ENCODE measurements at places on chromosomes 6 and 20.

DNA sequence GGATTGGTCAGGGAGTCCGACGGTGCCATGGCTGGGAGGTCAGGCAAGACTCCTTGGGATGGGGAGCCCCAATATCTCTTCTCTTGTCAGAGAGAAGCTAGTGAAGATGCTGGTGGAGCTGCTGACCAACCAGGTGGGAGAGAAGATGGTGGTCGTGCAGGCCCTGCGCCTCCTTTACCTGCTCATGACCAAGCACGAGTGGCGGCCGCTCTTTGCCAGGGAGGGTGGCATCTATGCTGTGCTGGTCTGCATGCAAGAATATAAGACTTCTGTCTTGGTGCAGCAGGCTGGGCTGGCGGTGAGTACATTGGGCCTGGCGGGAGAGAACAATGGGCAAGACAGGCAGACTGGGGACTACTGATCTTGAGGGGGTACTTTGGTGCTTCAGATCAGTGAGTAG is 10.9 kb downstream of the CUL9 start:
- no peak for DNase-seq

GRCh38 chr6:52157301-52157941 is 28.8 kb upstream of the IL17A start:
- DNase-seq, result peak; percentile 42

DNA sequence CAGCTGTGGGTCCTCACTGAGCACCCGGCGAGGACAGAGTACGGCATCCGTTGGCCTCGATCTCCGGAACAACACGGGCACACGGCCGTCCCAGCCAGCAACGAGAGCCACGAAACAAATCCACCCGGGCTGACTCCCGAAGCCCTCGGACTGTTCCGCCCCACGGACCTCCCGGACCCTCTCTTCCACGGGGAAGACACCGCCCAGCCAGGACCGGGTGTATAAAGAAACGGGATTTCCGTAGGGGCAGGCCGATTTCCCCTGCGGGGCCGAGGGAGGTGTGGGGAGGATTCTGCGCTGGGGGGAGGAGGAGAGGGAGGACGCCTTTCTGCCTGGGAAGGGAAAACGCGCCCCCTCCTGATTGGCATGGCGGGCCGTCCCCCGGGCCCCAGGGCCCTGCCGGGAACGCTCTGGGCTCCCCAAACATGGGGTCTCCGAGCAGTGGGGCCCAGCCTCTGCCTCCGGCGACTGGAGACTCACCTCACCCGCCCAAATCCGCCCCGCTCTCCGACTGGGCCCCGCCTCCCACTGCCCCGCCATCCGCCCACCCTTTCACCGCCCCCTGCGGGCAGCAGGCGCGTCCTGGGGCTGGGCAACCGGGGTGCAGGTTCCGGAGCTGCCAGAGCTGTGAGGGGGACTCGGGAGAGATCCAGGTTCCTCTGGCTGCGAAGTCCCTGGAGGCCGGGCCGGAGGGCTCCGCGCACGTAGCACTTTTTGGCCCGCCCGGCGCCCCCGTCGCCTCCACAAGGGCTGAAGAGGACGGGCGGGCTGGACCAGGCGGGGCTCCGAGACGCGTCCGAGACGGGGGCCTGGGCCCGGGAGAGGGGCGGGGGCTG is 679 bp upstream of the PPDPF start:
- peak; percentile 62 for DNase-seq

- DNase-seq, result peak; percentile 45
Measured at GRCh38 chr6:49980898-49981297, 11.5 kb upstream of the DEFB113 start.

DNA sequence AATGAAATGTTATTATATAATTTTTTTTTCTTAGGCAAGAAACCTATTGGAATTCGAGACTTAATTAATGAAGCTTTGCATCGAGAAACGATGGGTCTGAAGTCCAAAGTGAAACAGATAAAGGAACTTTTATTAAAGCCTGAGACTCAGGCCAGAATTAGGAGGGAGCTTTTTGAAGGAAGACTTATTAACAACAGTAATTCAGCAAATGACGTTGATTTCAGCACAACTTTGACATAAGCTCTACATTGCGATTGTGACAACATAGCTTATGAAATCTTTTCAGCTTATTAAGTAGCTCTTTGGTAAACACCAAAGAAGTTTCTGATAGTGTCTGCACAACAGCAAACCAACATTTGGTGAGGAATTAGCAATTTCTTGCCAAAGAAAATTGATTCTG is 147.1 kb downstream of the AKAP7 start:
- DNase-seq, result no peak

GRCh38 chr20:61803915-61804751 is 261.5 kb downstream of the TAF4 start:
- DNase-seq, result no peak

DNA sequence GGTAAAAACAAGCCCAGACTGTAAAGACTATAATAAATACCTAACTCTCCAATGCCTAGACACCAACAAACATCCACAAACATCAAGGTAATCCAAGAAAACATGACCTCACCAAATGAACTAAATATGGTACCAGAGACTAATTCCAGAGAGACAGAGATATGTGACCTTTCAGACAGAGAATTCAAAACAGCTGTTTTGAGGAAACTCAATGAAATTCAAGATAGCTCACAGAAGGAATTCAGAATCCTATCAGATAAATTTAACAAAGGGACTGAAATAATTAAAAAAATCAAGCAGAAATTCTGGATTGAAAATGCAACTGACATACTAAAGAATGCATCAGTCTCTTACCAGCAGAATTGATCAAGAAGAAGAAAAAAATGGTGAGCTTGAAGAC is 26.6 kb downstream of the NCOA6 start:
- DNase-seq, result no peak

DNA sequence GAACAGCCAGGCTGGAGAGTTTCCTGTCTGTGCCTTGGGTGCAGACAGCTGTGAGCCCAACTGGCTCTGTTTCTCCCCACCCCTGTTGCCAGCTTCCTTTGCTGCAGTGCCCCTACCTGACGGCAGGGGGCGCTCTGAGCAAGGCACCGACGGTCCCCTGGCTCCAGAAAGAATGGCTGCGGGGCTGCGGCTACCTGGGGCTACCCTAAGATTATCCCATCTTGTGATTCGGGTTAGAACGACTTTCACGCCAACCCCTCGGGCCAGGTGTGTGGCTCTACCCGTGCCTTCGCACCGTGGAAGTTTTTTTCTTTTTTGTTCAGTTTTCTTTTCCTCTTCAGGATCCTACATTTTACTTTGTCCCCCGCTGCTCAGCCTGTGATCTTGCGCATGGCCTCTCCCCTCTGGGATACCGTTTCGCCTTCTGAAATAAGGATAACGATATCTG is 33.4 kb upstream of the AAR2 start:
- peak; percentile 40 for DNase-seq

DNA sequence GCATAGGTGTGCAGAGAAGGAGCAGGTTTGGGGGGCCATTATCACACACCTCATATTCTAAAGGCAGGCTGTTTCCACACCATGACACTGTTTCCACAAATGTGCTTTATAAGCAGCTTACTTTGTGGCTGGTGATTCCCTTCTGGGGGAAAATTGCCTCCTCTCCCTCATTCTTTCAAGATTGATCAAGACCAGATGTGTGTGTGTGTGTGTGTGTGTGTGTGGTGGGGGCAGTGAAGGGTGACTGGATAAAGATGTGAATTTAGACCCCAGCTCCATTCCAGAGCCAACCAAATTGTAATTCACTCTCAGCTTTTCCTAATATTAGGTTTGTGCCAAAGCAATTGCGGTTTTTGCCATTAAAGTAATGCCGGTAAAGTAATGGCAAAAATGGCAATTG is 45.6 kb downstream of the EDN3 start:
- DNase-seq, result peak; percentile 86

DNA sequence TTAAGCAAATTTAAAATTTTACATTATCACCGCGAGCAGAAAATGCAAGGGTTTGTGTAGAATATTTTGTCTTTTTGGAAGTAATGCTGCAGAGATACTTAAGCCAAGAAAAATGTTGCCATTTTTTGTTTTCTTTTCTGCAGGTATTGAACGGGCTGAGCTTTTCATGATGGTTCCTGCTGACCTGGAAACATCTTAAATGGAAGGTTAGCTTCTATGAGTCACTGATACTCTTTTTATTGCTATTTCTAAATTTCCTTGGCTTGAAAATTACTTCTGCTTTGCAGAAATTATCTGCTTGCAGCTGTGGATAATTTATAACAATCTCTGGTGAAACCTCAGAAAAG is 12.7 kb downstream of the SYTL3 start:
- no peak for DNase-seq

- no peak for DNase-seq
Measured at GRCh38 chr6:617456-618100, 39.3 kb downstream of the HUS1B start.

DNA sequence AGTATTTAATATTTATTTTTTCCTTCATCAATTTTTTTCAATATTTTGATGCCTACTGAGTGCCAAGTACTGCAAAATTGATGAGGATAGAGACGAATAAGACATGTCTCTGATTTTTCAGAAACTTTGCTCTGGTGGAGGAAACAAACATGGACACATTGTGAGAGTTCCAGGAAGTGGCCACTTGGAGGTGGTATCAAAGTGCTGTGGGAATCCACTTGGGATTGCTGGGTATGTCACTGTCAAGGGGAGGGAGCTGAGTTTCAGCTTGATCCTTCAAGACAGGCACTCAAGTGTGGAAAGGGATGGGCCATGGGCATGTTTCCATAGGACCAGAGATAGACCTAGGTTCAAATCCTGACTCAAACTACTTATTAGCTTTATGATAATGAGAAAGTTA is 24.5 kb upstream of the ABCC10 start:
- DNase-seq, result no peak

GRCh38 chr6:135254471-135254870 is 73.4 kb downstream of the MYB start:
- no peak for DNase-seq

DNA sequence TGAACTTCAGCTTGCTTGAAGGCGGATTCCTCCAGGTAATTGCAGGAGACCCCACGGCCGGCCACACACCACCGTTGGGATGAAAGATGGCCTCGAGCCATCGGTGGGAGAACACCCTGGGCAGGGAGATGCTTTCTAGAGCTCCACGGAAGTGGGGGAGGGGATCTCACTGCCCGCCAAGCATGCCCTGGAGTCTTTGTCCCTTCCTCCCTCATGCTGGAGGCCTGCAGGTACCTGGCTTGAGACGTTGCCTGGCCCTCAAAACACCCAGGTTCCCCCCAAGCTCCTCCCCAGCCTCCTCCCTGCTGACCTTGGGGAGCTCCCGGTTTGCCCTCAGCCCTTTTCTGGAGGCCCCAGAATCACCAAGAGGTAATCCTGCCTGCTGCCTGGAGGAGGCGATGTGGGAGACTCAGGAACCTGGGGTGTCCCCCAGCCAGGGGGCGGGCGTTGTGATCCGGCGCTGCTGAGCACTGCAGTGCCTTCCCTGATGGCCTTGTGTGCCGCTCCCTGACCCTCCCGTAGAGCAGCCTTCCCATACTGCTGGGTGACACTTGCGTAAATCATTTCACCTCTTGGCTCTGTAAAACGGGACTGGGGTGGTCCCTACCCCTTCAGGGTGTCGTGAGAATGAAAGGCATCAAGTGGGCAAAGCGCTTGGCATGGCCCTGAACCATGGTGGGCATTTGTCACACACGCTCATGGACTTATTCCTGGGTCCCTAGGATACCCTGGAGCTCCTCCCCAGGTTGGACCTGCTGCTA is 91.4 kb downstream of the CEBPB start:
- DNase-seq, result no peak

- peak; percentile 97 for DNase-seq
Measured at GRCh38 chr6:166567107-166567506, 19.4 kb downstream of the RAMACL start.

DNA sequence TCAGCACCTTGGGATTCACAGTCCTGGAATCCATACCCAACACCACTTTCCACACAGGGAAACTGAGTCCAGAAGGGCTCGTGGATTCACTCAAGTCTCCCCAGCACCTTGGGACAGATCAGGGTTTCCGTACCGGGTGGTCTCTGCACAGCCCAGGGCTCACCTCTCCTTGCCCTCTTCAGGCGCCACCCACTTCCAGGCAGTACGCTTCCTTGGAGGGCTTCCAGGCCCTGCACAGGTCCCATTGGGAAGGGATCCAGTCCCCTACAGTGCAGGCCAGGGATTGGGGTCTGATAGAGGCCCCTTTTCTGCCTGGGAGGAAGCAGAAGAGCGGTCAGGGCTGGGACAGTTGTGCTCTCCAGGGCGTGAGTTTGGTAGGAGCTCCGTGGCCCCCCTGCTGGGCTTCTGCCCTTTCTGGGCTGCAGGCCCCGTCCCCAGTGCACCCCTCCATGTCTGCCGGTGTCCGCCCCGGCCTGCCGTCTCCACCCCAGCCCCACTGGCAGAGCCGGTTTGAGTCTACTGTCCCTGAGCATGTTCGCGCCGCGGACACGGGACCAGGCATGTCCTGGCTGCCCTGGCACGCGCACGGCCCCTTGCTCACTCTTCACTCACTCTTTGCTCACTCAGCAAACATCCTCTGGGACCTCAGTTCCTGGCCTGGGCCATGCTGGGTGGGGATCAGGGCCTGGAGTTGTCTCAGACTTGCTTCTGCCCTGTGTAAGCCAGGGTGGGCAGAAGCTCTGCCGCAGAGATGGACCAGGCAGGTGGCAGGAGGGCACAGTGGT is 12.6 kb downstream of the SRC start:
- no peak for DNase-seq

DNA sequence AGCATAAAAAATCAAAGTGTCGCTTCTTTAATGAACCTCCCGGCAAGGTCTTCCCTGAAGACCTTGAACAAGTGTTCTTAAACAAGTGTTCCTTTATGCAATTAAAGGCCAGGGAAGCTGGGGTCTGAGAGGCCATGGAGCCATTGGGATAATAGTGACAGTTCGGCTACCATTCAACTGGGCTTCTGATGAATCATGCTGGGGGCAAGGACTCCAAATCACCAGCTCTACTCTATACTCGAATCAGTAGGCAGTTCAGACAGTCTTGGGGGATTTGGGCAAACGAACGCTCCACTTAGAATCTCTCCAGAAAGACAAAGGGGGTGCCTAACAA is 34.7 kb upstream of the EZR start:
- no peak for DNase-seq

GRCh38 chr6:56760842-56761241 is 118.2 kb upstream of the DST start:
- no peak for DNase-seq

DNA sequence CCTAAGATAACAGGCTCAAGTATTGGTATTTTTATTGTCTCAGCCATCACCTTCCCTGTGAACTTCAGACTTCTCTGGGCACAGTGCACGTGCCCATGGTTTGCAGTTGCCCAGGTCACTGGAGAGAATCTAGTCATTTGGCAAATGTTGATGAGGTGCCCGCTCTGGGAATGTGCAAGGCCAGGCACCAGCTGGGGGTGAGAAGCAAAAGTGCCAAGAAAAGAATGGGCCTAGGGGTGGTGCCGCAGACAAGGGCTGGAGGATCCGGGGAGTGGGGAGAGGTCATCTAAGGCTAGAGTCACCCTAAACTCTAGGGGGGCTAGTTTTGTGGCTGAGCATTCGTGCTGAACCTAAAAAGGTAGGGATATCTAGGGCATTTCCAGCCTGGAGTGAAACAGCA is 57.0 kb upstream of the VSTM2L start:
- no peak for DNase-seq

DNA sequence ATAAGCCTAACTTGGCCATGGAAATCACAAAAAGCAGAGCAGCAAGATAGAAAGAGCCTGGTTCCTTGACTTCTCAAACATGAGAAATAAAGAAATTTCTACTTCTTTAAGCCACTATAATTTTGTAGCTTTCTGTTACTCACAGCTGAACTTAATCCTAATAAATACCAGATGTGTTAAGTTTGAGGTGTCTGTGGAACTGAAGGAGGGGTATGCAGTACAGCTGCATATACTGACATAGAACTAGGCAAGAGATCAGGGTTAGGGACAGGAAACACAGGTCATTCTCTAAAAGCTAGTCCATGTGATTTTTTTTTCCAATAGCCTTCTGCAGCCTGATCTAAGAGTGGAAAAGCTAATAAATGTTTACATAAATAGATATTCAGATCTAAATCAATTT is 123.9 kb downstream of the COL12A1 start:
- DNase-seq, result peak; percentile 59

- DNase-seq, result no peak
Measured at GRCh38 chr6:16354692-16355091, 116.3 kb downstream of the GMPR start.
